ENCODE measurements at places on chromosomes 4 and X. TPM values are rescaled to one million over a fixed set of nuclear protein-coding genes. Genes with fewer than 3 reads are reported as not detected.

Gene NIPAL1
- total RNA-seq: 1.2 TPM

Gene THAP9
- total RNA-seq: 2.2 TPM

Gene MUC7
- not detected for total RNA-seq

Gene NAA11
- not detected for total RNA-seq

Gene TLL1
- 0.40 TPM for total RNA-seq

Gene ETDA
- total RNA-seq: not detected

Gene MSANTD1
- total RNA-seq: 0.13 TPM

Gene SERTM2
- not detected for total RNA-seq

Gene MOSPD2
- 9.7 TPM for total RNA-seq

Gene RIBC1
- total RNA-seq: 0.85 TPM

Gene HSFX1
- 0.50 TPM for total RNA-seq

Gene MXRA5
- not detected for total RNA-seq

Gene ETNPPL
- not detected for total RNA-seq

Gene FAM193A
- 8.9 TPM for total RNA-seq

Gene CFAP299
- not detected for total RNA-seq

Gene MGARP
- total RNA-seq: 0.67 TPM

Data from A549 treated with CpdA at 1 μM for 4 hours (cell line).